Stimulated activated CD4-positive, alpha-beta T cell treated with anti-CD3 and anti-CD28 coated beads, Interleukin-4, amount 100 ng/mL, for 4 hours (primary cell): ENCODE measurements at places on chromosomes 12 and 14.

DNA sequence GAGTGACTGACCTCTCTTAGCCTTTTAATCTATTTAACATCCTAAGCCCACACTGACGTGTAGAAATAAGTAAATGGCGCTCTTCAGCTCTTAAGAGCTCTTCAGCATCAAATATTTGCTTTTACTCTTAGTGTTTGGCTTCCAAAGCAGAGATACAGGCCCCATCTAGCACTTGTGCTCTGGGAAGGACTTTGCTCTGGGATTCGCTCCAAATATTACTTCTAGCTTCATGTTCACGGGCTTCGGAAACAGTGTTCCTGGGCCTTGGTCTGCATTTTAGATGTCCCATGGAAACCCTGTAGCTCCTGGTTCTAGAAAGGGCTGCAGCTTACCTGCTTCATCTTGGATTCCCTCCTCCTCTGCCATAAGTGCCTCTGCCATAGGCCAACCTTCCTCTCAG, 2.7 kb upstream of the NKX2-8 start:
- DNase-seq = no peak

GRCh38 chr12:124577986-124578385, 10.6 kb upstream of the NCOR2 start:
- no peak for DNase-seq

- DNase-seq = no peak
These were observed 180.6 kb upstream of the MYL2 start for GRCh38 chr12:111101003-111101402.

GRCh38 chr14:99380991-99381687, 99.5 kb downstream of the SETD3 start:
- no peak for DNase-seq

DNA sequence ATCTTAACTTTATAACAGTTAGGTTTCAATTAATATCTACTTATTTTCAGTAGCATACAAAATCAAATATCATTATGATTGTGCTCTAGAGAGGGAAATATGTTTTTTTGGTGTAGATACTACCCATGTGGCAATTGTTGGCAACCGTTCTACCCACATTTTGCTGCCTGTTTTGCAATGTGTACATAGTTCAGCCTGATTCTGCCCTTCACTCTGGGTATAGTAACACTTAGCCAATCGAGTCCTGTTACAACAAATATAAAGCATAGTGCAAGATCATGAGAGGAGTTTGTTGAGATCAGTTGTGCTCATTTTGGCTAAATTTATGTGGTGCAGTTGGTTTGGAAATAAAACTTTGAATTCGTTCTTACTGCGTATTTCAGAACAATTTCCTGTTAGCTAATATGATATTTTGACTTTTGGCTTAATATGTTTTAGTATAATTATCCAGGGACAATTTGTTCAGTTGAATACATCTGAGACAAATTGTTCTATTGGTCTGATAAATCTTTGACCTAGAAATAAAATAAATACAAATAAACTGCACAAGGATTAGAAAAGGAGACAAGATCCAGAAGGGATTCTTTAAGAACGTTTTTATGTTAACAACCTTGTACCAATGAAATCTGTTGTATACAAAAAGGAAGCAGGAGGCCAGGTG, 76.9 kb downstream of the ATF7IP start:
- DNase-seq = no peak

GRCh38 chr14:32197919-32198318, 3.9 kb upstream of the RNU6-7 start:
- no peak for DNase-seq

DNA sequence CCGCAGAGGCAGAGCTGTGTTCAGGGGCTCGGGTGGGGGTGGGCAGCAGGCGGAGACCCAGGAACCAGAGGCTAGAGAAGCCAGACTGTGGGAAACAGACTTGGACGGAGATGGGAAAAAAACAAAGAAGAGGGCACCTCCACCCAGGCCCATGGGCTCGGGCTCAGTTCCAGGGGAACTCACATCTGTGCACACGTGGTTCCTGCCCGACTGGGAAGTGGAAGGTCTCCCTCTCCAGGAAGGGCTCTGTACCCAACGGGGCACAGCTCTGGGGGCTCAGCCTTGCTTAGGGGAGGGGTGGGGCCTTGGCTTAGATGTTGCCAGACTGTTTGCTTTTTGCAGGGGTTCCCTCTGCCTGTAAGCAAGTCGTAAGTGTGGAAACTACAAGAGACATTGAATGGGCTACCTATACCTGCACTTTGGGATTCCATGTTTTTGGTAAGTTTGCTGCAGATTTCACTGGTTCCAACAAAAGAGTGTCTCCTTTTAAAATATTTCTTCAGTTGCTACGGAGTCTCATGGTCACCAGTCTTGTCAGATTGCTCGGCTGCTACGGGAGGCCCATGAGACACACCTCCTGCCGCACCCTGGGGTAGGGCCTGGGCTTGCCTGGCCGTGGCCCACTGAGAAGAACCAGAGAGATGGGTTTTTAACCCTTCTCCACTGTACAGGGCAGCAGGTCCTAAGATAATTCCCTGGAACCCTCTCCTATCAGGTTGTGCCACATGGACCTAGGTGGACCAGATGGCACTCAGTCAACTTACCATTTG, 127.6 kb upstream of the EVL start:
- no peak for DNase-seq

DNA sequence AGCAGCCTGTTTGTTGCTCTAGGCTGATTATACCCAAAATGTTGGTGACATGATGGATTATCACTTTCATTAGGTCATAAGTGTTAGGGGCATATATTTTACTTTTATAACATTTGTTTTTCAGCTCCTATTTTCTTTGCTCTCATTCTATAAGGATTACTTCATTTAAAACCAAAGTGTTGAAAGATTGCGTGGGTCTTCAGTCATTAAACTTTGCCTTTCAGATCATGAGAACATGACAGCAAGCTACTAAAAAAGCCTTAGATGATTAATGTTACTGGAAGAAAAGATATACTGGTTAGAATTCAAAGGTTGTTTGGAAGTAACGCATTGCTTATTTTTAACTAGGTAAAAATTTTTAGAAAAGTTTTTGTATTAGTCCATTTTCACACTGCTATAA, 156.8 kb downstream of the ERC1 start:
- DNase-seq = no peak

GRCh38 chr14:81342850-81343580, 57.1 kb downstream of the STON2 start:
- no peak for DNase-seq
